Stimulated activated CD8-positive, alpha-beta memory T cell treated with anti-CD3 and anti-CD28 coated beads, Interleukin-2, amount 100 ng/mL, for 48 hours (primary cell): ENCODE measurements at places on chromosomes 12 and 14.

DNA sequence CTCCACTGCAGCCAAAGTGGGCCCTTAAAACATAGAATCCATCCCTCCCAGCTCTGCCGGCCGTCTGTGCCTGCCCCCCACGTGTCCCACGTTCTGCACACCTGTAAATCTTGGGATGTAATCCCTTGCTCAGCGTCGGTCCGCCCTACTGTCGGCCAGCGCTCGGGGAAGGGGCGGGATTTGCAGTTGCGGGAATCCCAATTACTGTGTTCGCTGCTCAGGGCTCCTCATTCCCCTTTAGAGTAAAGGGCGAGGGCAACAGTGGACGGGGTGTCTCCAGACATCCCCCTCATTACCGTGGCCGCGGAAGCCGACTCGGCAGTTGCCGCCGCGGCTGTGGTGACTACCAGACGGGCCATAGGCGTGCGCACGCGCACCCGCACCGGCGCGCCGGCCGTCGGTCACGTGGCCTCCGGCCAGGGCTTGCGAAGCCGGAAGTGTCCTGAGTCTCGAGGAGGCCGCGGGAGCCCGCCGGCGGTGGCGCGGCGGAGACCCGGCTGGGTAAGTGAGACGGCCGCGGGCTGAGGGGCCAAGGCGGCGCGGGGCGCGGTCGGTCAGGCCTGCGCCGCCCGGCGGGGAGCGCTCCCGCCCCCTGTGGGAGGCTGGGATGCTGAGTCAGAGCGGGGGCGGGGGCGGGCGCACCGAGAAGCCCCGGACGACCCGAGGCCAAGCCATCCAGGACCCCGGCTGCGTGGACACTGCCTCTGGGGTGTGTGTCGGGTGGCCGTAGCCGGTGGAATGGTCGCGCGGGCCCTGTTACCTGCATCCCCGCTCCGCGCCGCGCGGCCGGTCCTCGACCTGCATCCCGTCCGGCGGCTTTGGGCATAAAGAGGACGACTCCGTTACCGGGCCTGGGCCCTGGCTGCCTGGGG, at the start of gene TBK1:
TSS of gene TBK1 (plus strand) at position 434 of the 872 bp plus-strand sequence. CDS start 3,751 bp downstream, outside the sequence.
- DNase-seq: peak; percentile 68

DNA sequence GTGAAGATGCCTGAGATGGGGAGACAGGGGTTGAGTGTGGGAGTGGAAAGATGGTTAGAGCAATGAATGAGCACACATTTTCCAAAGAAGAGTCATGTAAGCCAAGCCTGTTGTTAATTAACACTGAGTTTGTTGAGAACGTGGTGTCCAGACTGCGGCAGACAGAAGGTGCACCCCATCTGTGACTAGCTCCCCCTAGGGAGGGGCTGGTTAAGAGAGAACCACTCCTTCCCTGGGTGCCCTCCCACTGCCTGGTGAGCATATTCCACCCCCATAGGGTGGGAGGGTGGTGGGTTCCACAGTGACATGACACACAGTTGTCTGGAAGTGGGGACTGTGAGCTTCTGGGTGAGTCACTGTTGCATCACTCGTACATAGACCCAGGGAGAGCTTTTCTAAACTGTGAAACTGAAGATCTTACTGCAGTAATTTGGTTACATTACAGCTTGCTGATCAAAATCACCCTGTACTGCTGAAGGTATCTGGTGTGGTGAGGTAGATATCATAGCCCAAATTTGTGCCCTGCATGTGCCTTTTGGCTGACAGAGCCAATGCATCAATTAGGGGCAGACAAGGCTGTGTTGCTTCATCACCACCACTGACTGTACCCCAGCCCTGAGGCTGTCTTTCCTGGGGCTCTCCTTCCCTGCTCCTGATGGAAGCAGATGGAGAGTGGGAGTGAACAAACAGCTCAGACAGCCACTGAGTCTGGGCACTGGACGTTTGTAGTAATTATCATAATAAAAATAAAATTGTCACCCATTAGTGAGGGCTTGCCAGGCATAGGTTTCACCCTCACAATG, 150.9 kb downstream of the EMP1 start:
- DNase-seq: peak; percentile 31

- no peak for DNase-seq
Measured at GRCh38 chr12:62760779-62761178, 174.2 kb downstream of the PPM1H start.

DNA sequence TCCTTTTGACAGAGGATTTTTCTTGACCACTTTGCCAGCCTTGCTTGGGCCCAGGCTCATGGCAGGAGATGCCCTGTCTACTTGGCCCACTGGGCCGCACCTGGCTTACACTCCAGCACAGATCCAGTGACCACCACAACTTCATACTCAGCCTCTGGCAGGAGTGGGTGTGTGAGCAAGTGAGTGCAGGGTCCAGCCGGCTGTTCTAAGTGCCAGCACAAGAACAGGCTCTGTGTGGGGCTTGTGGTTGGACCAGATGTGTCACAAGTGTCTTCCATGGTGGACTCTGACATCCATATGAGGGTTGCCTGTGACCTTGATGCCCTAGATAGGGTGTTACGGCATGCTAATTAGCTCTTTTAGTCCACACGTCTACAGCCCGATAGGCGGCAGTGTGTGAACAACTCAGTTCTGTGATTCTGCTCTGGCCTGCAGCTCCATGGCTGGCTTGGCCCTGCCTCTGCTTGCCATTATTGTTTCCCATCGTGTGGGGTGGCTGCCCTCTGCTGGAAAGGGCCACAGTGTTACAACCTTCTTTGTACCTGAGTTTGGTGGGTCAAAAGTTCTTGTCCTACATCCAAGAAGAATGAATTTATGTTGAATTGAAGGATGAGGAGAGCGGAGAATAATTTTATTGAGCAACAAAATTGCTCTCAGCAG, 1089.1 kb downstream of the SLC6A15 start:
- DNase-seq: peak; percentile 3

- no peak for DNase-seq
Measured at GRCh38 chr12:69689638-69690037, 9.5 kb downstream of the BEST3 start.

- DNase-seq: no peak
Measured at GRCh38 chr14:76968621-76969063, 59.9 kb downstream of the IRF2BPL start.

DNA sequence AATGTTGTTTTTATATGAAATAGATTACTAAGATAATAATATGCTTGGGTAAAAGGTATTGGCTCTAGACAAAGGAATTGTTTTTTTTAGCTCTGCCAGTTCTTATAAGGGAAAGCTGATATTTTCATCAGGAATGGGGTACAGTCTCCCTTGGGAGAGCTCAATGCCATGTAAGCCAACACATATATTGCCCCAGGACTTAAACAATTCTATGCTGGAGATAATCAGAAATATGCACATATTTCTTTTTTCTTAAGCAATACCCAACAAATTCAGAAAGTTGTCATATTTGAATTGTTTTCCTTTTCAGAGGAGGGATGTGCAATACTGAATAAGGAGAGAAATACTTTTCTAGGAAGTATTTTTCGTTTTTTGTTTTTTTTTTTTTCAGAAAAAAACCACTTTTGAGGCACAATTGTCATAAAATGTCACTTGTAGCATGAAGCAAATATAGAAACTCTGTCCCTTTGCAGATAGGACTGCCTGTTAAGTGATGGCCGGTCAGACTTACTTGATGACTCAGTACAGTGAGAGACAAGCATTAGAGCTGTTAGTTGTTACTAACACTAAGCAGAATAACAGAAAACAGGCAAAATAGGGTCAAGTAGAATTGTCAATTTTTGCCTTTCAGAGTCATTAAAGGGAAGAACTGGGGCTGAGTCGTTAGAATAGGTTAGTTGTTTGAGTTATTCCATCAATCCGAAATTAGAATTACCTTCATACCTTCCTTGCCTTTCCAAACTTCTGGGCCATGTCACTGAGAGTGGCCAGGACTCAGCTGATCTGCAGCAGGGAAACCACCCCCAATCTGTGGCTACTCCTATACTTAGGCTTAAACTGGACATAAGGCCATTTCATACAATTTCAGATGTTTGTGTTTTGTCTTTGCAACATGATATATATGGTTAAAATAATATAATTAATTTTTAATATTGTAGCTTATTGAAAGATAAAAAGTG, 168.1 kb downstream of the SLC38A4 start:
- no peak for DNase-seq

DNA sequence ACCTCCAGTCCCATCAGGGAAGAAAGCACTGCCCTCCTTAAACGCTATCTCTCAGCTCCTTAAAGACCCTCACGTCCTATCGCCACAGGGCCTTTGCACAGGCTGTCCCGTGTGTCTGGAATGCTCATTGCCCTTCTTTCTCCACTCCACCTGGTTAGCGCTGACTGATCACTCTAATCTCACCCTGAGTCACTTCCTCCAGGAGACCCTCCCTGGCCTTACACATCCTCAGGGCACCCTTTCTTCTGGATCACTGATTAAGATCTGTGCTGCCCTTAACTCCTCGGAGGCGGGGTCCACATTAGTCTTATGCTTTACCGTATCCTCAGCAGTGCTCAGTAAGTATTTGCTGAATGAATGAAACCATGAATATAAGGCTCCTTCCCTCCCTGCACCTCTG, 94.7 kb downstream of the SYNE3 start:
- no peak for DNase-seq

DNA sequence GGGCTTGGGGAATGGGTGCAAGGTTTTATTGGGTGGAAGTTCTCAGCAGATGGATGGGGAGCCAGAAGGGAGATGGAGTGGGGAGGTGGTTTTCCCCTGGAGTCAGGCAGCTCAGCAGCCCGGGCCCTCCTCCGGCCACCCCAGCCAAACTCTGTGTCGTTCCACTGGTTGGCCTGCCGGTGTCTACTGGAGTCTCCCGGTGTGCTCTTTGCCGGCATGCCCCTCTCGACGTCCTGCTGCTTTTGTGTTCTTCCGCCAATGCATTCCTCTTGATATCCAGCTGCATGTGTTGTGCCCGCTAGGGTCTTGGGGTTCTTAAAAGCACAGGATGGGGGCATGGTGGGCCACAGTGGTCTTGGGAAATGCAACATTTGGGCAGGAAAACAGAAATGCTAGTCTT, 72.8 kb downstream of the SEC23A start:
- DNase-seq: no peak

DNA sequence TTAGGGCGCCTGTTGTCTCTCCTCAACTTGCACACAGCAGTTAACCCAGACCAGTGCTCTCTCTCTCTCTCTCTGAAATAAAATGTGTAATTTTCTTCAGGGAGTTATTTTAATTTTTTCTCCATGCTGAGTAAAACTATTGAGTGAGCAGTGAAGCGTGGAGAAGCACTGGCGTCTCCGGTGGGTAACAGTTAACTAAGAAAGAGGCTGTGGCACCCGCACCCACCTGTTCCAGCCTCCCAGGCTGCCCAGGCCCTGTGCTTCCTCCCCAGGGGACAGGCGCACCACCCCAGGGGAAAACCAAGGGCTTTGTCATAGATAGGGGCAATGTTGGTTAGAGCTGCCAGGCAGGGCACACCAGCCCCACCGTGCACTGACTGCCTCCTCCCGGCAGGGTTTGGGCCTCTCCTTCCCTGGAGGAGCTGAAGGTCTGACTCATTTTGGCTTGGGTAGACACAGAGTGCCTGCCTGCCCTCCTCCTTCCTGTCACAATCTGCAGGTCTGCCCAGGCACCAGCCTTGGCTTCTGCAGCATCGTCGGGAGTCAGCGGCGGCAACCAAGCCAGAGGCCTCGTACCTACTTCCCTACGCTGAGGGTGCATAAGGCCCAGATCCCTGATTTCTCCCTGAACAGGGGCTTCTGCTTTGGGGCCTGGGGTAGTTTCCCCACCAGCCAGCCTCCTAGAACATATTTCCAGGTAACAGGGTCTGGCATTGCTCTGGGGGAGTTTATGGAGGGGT, 3.9 kb downstream of the HOXC5 start:
- DNase-seq: no peak

- no peak for DNase-seq
Measured at GRCh38 chr14:105012171-105012985, 8.5 kb downstream of the CDCA4 start.

DNA sequence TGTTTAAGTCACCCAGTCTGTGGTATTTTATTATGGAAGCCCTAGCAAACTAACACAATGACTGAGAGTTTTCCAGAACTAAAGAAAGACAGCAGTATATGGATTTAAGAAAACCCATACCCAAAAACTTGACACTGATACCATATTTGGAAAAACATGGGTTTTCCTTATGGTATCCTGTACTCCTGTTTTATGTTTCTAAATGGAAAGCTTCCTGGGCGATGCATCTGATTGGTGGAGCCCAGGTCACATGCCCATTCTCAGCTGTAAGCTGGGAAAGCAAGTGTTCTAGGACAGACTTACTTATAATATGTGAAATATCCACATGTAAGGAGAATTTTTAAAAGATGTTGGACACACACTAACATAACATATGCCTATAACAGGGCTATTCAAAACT, 4.5 kb upstream of the RNASE4 start:
- no peak for DNase-seq

GRCh38 chr14:62734831-62735230, 310.4 kb downstream of the KCNH5 start:
- no peak for DNase-seq

GRCh38 chr14:105019861-105020814, 745 bp downstream of the CDCA4 start:
- DNase-seq: peak; percentile 43

DNA sequence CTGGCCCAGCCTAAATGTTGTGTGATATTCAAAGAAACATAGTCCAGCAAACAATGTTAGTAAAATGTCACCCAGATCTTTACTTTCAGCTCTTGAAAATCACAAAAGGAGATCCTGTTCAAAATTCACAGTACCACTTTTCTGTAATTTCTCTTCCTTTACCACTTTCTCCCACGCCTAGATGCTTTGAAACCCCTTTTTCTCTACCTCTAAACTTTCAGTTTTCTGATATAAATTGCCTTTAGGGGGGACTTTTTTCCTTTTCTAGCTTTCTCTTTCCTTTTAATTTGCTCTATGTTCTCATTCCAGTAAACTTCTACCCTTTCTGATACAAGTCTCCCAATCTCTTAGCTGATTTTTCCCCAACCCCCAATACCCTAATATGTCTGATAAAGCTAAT, 101.8 kb downstream of the LMO3 start:
- no peak for DNase-seq

GRCh38 chr12:97639702-97640101, 177.1 kb downstream of the RMST start:
- DNase-seq: no peak

- no peak for DNase-seq
Measured at GRCh38 chr12:30794020-30794419, 39.3 kb upstream of the CAPRIN2 start.

DNA sequence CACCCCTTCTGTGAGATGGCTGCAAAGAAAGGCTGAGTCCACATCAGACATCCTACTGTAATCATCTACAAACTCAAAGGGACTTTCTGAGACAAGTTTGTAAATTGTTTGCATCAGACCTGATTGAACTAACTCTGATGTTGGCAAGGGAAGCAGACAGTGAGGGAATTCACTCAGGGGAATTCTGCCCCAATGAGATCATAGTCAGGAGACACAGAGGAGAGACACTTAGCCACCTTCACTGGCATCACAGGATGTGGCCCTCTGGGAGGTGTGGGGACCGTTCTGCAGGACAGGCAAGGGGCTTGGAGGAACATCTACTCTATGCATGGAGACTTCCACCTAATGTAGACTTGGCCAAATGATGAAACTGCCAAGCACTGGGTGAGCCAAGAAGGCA, 70.7 kb upstream of the DDX11 start:
- DNase-seq: no peak

- no peak for DNase-seq
Measured at GRCh38 chr12:75155962-75156361, 53.7 kb downstream of the KCNC2 start.

- no peak for DNase-seq
Measured at GRCh38 chr12:4997939-4998338, 45.7 kb upstream of the KCNA5 start.
